PC-9 (cell line): ENCODE measurements at places on chromosomes 2 and 18.
A peak's percentile ranks its signal among the peaks of the same experiment; 100 is the strongest.

- no peak overlapping the region for H3K4me3 ChIP-seq
- H3K36me3 ChIP-seq: no peaks in the 10 kb centered on the region
- DNase-seq: peak; percentile 50
- no peak overlapping the region for H3K27ac ChIP-seq
- no peaks in the 10 kb centered on the region for H3K27me3 ChIP-seq
These were observed 228.6 kb downstream of the SATB2 start for GRCh38 chr2:199228887-199229819.

- H3K27me3 ChIP-seq: no peaks in the 10 kb centered on the region
- no peak overlapping the region for H3K27ac ChIP-seq
- no peaks in the 10 kb centered on the region for H3K36me3 ChIP-seq
- no peak for DNase-seq
- H3K4me3 ChIP-seq: no peak overlapping the region
These were observed 382.0 kb downstream of the GPD2 start for GRCh38 chr2:156818221-156818620.

GRCh38 chr2:151302879-151303278, 13.4 kb upstream of the NMI start:
- no peaks in the 10 kb centered on the region for H3K27me3 ChIP-seq
- DNase-seq: no peak
- no peaks in the 10 kb centered on the region for H3K36me3 ChIP-seq
- no peak overlapping the region for H3K4me3 ChIP-seq

GRCh38 chr2:151374436-151374835, 17.0 kb downstream of the TNFAIP6 start:
- no peak overlapping the region for H3K27ac ChIP-seq
- no peak overlapping the region for H3K4me3 ChIP-seq
- no peak for DNase-seq
- no peaks in the 10 kb centered on the region for H3K27me3 ChIP-seq

GRCh38 chr2:25897506-25897905, 19.2 kb upstream of the ASXL2 start:
- DNase-seq: no peak
- H3K27me3 ChIP-seq: no peaks in the 10 kb centered on the region
- H3K4me3 ChIP-seq: no peak overlapping the region
- no peaks in the 10 kb centered on the region for H3K4me1 ChIP-seq
- H3K27ac ChIP-seq: no peak overlapping the region
- H3K36me3 ChIP-seq: no peaks in the 10 kb centered on the region

GRCh38 chr2:2400286-2401038, 69.4 kb upstream of the MYT1L start:
- H3K4me1 ChIP-seq: no peaks in the 10 kb centered on the region
- no peak overlapping the region for H3K4me3 ChIP-seq
- H3K36me3 ChIP-seq: no peaks in the 10 kb centered on the region
- DNase-seq: no peak
- H3K27ac ChIP-seq: no peak overlapping the region

GRCh38 chr2:45394216-45394615, 216.9 kb downstream of the SRBD1 start:
- no peak for DNase-seq
- H3K27ac ChIP-seq: no peak overlapping the region
- H3K36me3 ChIP-seq: peaks cover 10% of the 10 kb centered on the region
- H3K4me1 ChIP-seq: no peaks in the 10 kb centered on the region
- H3K4me3 ChIP-seq: no peak overlapping the region

GRCh38 chr2:158966312-158966711, 2.1 kb upstream of the TANC1 start:
- no peak for DNase-seq
- H3K4me1 ChIP-seq: peaks cover 12% of the 10 kb centered on the region
- H3K36me3 ChIP-seq: no peaks in the 10 kb centered on the region
- H3K4me3 ChIP-seq: no peak overlapping the region
- H3K27me3 ChIP-seq: no peaks in the 10 kb centered on the region
- H3K27ac ChIP-seq: no peak overlapping the region

- no peaks in the 10 kb centered on the region for H3K27me3 ChIP-seq
- DNase-seq: no peak
- no peak overlapping the region for H3K4me3 ChIP-seq
- peak overlapping the region; percentile 92; the same call in 1 of the 2 replicates for H3K27ac ChIP-seq
- H3K36me3 ChIP-seq: no peaks in the 10 kb centered on the region
These were observed 138.8 kb downstream of the TRIB2 start for GRCh38 chr2:12855508-12855907.

DNA sequence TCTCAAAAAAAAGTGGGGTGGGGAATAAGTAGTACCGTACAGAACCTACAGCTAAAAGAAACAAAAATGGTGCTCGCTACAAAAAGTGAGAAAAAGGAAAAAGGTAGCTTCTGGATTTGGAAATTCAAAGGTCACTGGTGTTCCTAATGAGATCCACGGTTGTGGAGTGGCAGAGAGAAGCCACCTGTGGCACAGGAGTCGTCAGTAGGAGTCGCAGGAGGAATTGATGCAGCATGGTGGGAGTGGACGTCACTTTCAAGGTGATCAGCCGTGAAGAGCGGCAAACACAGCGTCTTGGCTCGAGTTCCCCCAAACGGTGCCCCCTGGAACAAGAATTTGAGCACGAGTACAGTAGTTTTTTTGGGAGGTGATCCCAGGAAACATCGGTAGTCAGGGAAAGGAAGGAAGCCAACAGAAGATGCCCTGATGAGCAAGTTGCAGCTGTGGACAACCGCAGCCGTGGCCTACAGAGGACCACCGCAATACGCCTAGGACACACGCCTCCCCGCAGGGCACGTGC, 1.4 kb upstream of the TTL start:
- DNase-seq: peak; percentile 9
- H3K4me1 ChIP-seq: peaks cover 15% of the 10 kb centered on the region
- H3K27ac ChIP-seq: no peak overlapping the region
- H3K36me3 ChIP-seq: no peaks in the 10 kb centered on the region
- peak overlapping the region; percentile 74; the same call in 1 of the 2 replicates for H3K4me3 ChIP-seq
- H3K27me3 ChIP-seq: no peaks in the 10 kb centered on the region

- no peak overlapping the region for H3K4me3 ChIP-seq
- DNase-seq: no peak
- no peaks in the 10 kb centered on the region for H3K36me3 ChIP-seq
These were observed 164.8 kb downstream of the RIT2 start for GRCh38 chr18:42950732-42951131.

DNA sequence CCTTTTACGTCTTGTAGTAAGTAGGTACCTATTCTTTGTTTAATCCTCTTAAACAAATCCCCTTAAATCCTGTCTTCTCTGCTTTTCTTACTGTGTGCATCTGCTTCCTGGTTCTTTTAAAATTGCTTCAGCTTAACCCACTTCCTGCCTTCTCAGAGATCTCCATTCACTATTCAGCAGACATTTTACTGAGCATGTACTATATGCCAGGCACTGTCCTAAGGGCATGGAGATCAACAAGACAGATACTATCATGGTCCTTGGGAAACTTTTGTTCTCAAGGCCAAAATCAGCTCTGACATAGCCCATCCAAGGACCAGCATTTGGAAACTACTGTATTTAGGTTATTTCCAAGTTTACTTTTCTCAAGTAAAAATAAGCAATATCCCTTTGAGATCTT, 227.5 kb downstream of the TPGS2 start:
- H3K4me3 ChIP-seq: no peak overlapping the region
- no peaks in the 10 kb centered on the region for H3K36me3 ChIP-seq
- H3K27ac ChIP-seq: no peak overlapping the region
- DNase-seq: no peak
- H3K4me1 ChIP-seq: no peaks in the 10 kb centered on the region

GRCh38 chr2:196108604-196109003, 40.0 kb upstream of the DNAH7 start:
- H3K4me1 ChIP-seq: no peaks in the 10 kb centered on the region
- no peak overlapping the region for H3K27ac ChIP-seq
- DNase-seq: no peak
- H3K27me3 ChIP-seq: no peaks in the 10 kb centered on the region

- DNase-seq: no peak
- no peaks in the 10 kb centered on the region for H3K27me3 ChIP-seq
- no peaks in the 10 kb centered on the region for H3K4me1 ChIP-seq
These were observed 678.6 kb upstream of the CDH2 start for GRCh38 chr18:28855524-28855923.

DNA sequence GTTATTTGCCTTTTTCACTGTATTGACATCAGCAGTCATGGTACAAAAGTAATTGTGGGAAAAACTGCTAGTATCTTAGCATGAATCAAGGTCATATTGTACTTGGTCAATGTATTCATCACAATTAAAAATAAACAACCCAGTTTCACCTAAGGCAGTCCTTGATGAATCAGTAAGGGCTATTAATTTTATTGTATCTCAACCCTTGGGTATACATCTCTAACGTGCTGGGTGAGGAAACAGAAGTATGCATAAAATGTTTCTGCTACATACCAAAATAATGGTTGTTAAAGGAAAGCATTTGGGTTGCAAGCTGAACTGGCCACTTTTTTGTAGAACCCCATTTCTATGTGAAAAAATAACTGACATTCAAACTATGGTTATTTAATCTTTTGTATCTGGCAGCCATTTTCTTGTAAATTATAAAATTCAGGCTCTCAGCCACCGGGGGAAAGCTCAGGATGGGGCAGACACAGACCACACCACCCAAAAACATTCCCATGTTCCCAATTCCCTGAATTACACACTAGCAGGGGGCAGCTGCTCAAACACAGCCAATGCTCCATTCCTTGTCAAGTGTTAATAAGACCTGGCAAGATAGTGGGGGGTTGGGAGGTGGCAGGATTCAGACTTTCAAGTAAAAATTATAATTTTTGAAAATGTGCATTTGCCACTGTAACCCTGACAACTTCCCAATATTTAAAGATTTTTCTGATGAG, 49.3 kb downstream of the OLA1 start:
- no peaks in the 10 kb centered on the region for H3K4me1 ChIP-seq
- peaks cover 9% of the 10 kb centered on the region; the same call in 1 of the 2 replicates for H3K36me3 ChIP-seq
- DNase-seq: no peak
- no peak overlapping the region for H3K27ac ChIP-seq
- H3K27me3 ChIP-seq: no peaks in the 10 kb centered on the region
- H3K4me3 ChIP-seq: no peak overlapping the region

DNA sequence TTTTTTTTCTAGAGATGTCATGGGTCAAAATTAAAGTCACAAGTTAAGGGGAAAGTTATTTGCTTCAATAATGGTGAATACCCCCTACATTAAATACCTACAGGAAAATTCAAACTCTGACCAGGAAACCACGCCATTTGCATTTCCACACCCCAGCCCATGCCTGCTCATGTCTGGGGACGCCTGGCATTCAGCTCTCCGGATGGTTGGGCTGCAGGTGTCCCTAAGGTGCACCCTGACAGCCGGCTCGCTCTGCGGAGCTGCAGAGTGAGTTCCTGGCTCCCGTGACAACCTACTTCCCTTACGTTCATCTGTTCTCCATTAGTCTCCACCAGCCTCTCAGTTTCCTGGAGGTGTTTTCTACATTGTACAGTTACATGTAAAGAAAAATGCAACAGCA, 122.7 kb upstream of the RIOK3 start:
- H3K4me3 ChIP-seq: peak overlapping the region; percentile 71
- peak; percentile 15 for DNase-seq
- H3K27ac ChIP-seq: peak overlapping the region; percentile 93
- peaks cover 24% of the 10 kb centered on the region for H3K4me1 ChIP-seq
- H3K27me3 ChIP-seq: no peaks in the 10 kb centered on the region

DNA sequence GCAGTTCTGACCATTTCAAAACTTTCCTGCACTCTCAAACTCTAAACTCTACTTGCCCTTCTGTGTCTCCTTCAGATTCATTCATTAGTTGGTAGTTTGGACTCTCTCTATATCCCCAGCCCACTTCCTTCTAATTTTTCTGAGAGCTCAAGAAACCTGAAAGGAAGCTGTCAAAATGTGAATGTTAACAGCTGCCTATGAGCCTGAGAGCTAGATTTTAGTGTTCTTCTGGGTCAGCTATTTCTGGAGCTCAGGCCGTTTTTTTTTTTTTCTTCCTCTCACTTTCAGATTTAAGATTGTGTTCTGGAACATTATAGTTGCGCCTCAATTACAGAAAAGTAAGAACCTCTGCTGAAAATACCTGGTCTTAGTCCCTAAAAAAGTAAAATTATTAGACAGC, 73.1 kb downstream of the RTN4 start:
- DNase-seq: no peak
- peaks cover 26% of the 10 kb centered on the region for H3K4me1 ChIP-seq
- H3K4me3 ChIP-seq: no peak overlapping the region
- no peaks in the 10 kb centered on the region for H3K27me3 ChIP-seq
- peaks cover 91% of the 10 kb centered on the region for H3K36me3 ChIP-seq
- H3K27ac ChIP-seq: no peak overlapping the region

GRCh38 chr18:61984349-61984748, 91.5 kb upstream of the RNF152 start:
- no peaks in the 10 kb centered on the region for H3K4me1 ChIP-seq
- H3K4me3 ChIP-seq: no peak overlapping the region
- H3K36me3 ChIP-seq: no peaks in the 10 kb centered on the region
- H3K27me3 ChIP-seq: no peaks in the 10 kb centered on the region
- no peak overlapping the region for H3K27ac ChIP-seq

DNA sequence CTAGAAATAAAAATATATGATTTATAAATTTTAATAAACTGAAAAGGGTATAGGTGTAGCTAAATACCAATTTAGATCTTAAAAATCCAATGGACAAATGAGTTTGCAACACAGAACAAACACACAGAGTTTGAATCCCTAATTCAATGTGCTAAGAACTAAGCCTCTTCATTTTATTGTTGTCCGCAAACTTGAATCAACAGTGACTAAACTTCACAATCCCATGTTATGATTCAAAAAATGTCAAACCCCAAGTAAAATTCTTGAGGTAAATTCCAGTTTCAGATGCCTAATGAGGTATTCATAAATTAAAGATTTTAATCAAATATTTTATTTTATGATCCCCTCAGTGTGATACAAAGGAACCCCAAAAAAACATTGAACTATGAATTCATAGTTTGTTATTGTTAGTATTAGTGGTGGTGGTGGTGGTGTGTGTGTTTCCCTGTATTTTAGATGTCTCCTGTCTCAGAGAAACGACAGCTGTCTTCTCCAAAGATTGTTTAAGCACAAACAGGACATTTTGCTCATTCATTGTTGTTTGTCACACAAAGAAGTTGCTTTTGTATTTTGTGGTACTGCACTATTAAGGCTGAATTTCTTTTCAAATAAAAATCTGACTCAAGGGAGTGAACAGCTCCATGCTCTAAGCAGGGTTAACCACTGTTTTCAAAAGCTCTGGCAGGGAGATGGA, 259.8 kb downstream of the OSR1 start:
- H3K27me3 ChIP-seq: no peaks in the 10 kb centered on the region
- DNase-seq: no peak
- no peaks in the 10 kb centered on the region for H3K36me3 ChIP-seq
- 0 out of 2 replicates have a peak, but pooled peaks cover 6% of the 10 kb centered on the region for H3K4me1 ChIP-seq

- no peaks in the 10 kb centered on the region for H3K27me3 ChIP-seq
- no peak for DNase-seq
- no peaks in the 10 kb centered on the region for H3K4me1 ChIP-seq
- H3K4me3 ChIP-seq: no peak overlapping the region
- no peaks in the 10 kb centered on the region for H3K36me3 ChIP-seq
- H3K27ac ChIP-seq: no peak overlapping the region
These were observed 67.7 kb upstream of the DNMT3A start for GRCh38 chr2:25409468-25409867.

DNA sequence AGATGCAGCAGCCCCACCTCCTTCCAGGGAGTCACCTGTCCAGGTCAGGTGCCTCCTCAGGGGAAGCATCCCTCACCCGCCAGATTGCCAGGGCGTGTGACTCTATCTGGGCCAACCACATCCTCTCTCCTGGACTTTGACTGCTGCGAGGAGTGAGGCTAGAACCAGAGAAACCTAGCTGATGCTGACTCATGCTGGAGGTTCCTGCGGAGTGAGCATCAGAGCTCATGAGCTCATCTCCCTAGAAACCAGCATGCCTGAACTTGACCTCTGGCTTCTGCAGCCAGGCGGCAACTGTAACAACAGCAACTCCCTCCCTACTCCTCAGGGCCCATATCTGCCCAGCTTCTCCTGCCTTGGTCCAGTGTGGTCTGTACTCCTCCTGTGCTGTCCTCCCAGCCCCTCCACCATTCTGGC, 28.3 kb upstream of the NT5DC4 start:
- peaks cover 46% of the 10 kb centered on the region for H3K4me1 ChIP-seq
- peak; percentile 96 for DNase-seq
- peak overlapping the region; percentile 12; the same call in 1 of the 2 replicates for H3K4me3 ChIP-seq
- H3K36me3 ChIP-seq: no peaks in the 10 kb centered on the region
